ENCODE measurements at places on chromosomes 2 and 18.

DNA sequence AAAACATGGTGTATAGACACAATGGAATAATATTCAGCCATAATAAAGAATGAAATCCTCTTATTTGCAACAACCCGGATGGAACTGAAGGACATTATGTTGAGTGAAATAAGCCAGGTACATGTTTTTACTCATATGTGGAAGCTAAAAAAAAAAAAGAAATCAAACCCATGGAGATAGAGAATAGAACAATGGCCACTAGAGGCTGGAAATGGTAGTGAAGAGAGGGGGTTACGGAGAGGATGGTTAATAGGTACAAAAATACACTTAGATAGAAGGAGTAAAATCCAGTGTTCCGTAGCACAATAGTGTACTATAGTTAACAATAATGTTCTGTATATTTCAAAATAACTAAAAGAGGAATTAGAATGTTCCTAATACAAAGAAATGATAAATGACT lies 12.8 kb upstream of the KIAA2012 start:
- H3K4me1 ChIP-seq = peaks cover 14% of the 10 kb centered on the region
- peaks cover 24% of the 10 kb centered on the region for H3K27me3 ChIP-seq
- no peaks in the 10 kb centered on the region for H3K36me3 ChIP-seq
- DNase-seq = no peak

GRCh38 chr2:102050854-102051391 lies 59.2 kb downstream of the IL1R2 start:
- H3K27ac ChIP-seq = peak overlapping the region; percentile 82
- peaks cover 62% of the 10 kb centered on the region for H3K4me1 ChIP-seq
- H3K36me3 ChIP-seq = no peaks in the 10 kb centered on the region
- H3K4me3 ChIP-seq = no peak overlapping the region
- DNase-seq = peak; percentile 89

DNA sequence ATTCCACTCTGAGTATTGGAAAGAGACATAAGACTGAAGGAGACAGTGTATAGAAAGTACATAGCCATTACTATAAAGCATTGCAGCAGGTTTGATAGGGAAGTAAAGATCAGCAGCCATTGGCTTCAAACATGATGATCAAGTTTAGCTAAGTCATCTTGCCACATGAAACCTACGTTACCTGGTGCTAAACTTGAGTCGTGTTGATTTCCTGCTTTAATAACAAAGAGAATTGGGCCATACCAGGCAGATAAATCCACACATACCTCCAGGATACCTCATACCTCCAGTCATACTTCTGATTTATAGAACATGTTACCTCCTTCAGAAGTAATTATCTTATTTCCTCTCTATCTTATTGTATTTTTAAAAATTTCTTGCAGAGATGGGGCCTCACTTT lies 10.3 kb upstream of the KYNU start:
- H3K36me3 ChIP-seq = no peaks in the 10 kb centered on the region
- H3K27ac ChIP-seq = no peak overlapping the region
- no peaks in the 10 kb centered on the region for H3K4me1 ChIP-seq
- no peak overlapping the region for H3K4me3 ChIP-seq
- no peak for DNase-seq

GRCh38 chr2:20930928-20931327 lies 108.0 kb upstream of the LDAH start:
- no peak for DNase-seq
- H3K36me3 ChIP-seq = no peaks in the 10 kb centered on the region
- H3K4me1 ChIP-seq = no peaks in the 10 kb centered on the region

- no peak overlapping the region for H3K27ac ChIP-seq
- DNase-seq = no peak
- no peaks in the 10 kb centered on the region for H3K4me1 ChIP-seq
- no peaks in the 10 kb centered on the region for H3K36me3 ChIP-seq
These were observed 29.5 kb downstream of the TPRKB start for GRCh38 chr2:73707636-73708035.

- no peaks in the 10 kb centered on the region for H3K4me1 ChIP-seq
- no peak overlapping the region for H3K4me3 ChIP-seq
- no peak overlapping the region for H3K27ac ChIP-seq
- H3K36me3 ChIP-seq = no peaks in the 10 kb centered on the region
- H3K27me3 ChIP-seq = no peaks in the 10 kb centered on the region
These were observed 188.4 kb downstream of the SEPTIN10 start for GRCh38 chr2:109425411-109425810.

- H3K36me3 ChIP-seq = no peaks in the 10 kb centered on the region
- no peak overlapping the region for H3K27ac ChIP-seq
- no peaks in the 10 kb centered on the region for H3K27me3 ChIP-seq
- H3K4me1 ChIP-seq = peaks cover 50% of the 10 kb centered on the region
These were observed 60.0 kb upstream of the DTNA start for GRCh38 chr18:34650121-34650545.

- H3K27ac ChIP-seq = no peak overlapping the region
- H3K4me1 ChIP-seq = no peaks in the 10 kb centered on the region
- DNase-seq = no peak
- no peak overlapping the region for H3K4me3 ChIP-seq
- no peaks in the 10 kb centered on the region for H3K27me3 ChIP-seq
- H3K36me3 ChIP-seq = no peaks in the 10 kb centered on the region
These were observed 58.4 kb upstream of the CDCA7 start for GRCh38 chr2:173296235-173296634.

- H3K4me3 ChIP-seq = no peak overlapping the region
- peak overlapping the region; percentile 73 for H3K27ac ChIP-seq
- H3K27me3 ChIP-seq = no peaks in the 10 kb centered on the region
- DNase-seq = peak; percentile 59
- H3K36me3 ChIP-seq = no peaks in the 10 kb centered on the region
- peaks cover 9% of the 10 kb centered on the region for H3K4me1 ChIP-seq
These were observed 169.2 kb downstream of the KLHL29 start for GRCh38 chr2:23554054-23554697.

DNA sequence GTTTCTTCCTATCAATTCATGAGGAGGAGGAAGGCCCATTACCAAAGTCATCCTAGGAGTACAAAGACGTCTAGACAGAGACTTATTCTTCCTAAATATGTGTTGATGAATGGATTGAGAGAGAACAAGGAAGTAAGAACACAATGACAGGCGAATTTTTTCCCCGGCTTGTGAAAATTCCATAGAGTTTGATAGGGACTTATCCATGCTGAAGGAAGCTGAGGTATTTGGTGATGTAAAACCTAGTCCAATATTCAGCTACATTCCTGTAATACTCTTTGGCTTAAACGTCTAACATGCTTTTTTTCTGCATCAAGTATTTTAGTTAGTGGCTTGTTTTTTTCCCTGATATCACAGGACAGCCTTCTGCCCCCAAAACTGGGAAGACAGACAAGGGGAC lies 121.9 kb upstream of the MYT1L start:
- no peak overlapping the region for H3K4me3 ChIP-seq
- peaks cover 25% of the 10 kb centered on the region for H3K27me3 ChIP-seq
- no peaks in the 10 kb centered on the region for H3K4me1 ChIP-seq

DNA sequence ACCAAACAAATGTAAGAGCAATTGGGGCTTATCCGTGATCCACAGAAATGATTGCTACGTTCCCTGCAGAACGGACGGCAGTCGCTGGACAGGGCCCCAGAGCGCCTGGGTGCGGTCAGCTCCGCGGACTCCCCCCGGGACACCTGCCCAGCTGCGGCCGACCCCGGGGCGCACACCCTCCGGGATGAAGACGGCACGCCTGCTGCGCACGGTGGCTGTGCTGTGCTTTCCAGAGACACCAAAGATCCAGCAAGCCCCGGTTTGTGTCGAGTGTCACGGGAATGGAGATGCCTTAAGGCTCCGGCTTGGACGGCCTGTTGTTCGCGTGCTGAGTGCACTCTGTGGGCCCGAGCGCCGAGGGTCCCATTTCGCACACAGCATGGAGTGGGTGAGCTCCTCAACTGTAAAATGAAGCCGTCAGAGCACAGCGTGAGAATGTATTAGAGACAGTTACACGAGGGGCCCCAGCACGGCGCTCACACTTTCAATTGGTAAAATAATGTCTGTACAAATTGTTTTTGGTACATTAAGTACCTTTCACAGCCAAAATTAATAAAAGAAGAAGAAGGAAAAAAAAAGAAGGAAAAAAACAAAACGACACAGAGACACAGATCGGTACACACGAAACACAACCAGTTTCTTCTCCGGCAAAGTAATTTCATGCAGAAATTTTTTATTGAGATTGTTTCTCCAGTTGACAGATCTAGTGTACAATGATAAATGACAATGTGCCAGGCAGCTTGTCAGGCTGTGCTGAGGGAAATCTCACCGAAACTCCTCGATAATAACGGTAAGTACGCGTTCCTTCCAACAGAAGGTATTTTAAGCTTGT lies 615.8 kb upstream of the SALL3 start:
- no peak for DNase-seq
- peaks cover 4% of the 10 kb centered on the region for H3K27me3 ChIP-seq
- no peaks in the 10 kb centered on the region for H3K36me3 ChIP-seq
- H3K27ac ChIP-seq = no peak overlapping the region
- no peak overlapping the region for H3K4me3 ChIP-seq
- no peaks in the 10 kb centered on the region for H3K4me1 ChIP-seq

- no peak overlapping the region for H3K4me3 ChIP-seq
- H3K27me3 ChIP-seq = peaks cover 11% of the 10 kb centered on the region
- H3K27ac ChIP-seq = no peak overlapping the region
- no peaks in the 10 kb centered on the region for H3K4me1 ChIP-seq
These were observed 22.6 kb upstream of the SCYGR2 start for GRCh38 chr2:227576110-227576509.

- peaks cover 30% of the 10 kb centered on the region for H3K36me3 ChIP-seq
- DNase-seq = no peak
- peaks cover 5% of the 10 kb centered on the region for H3K4me1 ChIP-seq
- H3K4me3 ChIP-seq = no peak overlapping the region
- H3K27ac ChIP-seq = no peak overlapping the region
These were observed 7.2 kb upstream of the SFXN5 start for GRCh38 chr2:73078457-73079411.

- H3K27me3 ChIP-seq = peaks cover 49% of the 10 kb centered on the region
- peaks cover 15% of the 10 kb centered on the region for H3K4me1 ChIP-seq
- H3K36me3 ChIP-seq = no peaks in the 10 kb centered on the region
- DNase-seq = no peak
- H3K27ac ChIP-seq = no peak overlapping the region
These were observed 8.5 kb downstream of the PROC start for GRCh38 chr2:127426501-127427354.

DNA sequence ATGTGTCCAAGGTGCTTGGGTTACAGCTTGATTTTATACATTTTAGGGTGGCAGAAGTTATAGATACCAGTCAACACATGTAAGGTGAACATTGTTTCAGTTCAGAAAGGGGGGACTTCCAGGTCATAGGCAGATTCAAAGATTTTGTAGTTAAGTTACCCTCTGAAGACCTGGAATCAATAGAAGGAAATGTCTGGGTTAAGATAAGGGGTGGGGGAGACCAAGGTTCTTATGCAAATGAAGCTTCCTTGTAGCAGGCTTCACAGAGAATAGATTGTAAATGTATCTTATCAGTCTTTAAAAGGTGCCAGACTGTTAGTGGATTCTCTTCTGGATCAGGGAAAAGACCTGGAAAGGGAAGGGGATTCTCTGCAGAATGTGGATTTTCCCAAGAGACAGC lies 42.4 kb downstream of the BMPR2 start:
- H3K27me3 ChIP-seq = no peaks in the 10 kb centered on the region
- no peak overlapping the region for H3K4me3 ChIP-seq
- no peak for DNase-seq
- no peak overlapping the region for H3K27ac ChIP-seq
- H3K36me3 ChIP-seq = no peaks in the 10 kb centered on the region

DNA sequence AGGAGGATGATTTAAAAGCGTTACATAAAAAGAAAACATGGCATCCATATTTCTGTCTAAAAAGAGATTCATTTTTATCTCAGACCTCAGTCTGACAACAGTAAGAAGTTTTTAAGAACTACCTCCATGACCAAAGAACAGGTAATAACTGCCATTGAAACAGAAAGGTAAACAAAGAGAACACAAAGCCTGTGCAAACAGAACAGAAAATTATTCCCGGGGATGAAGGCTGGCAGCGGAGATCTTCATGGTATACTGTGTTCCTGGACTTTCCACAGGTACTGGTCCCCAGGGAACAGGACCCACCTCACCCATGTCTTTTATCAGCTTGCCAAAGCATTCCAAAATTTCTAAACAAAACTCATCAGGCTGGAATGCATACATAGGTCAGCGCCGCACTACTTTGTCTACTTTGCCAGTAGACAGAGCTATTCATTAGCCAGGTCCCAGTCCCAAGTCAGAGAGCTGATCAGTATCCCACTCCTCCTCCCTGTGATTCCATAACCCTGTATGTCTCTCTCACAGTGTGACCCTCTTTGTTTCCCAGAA lies 277.3 kb downstream of the MBD2 start:
- no peaks in the 10 kb centered on the region for H3K27me3 ChIP-seq
- H3K4me3 ChIP-seq = no peak overlapping the region
- no peak overlapping the region for H3K27ac ChIP-seq
- H3K4me1 ChIP-seq = peaks cover 6% of the 10 kb centered on the region

DNA sequence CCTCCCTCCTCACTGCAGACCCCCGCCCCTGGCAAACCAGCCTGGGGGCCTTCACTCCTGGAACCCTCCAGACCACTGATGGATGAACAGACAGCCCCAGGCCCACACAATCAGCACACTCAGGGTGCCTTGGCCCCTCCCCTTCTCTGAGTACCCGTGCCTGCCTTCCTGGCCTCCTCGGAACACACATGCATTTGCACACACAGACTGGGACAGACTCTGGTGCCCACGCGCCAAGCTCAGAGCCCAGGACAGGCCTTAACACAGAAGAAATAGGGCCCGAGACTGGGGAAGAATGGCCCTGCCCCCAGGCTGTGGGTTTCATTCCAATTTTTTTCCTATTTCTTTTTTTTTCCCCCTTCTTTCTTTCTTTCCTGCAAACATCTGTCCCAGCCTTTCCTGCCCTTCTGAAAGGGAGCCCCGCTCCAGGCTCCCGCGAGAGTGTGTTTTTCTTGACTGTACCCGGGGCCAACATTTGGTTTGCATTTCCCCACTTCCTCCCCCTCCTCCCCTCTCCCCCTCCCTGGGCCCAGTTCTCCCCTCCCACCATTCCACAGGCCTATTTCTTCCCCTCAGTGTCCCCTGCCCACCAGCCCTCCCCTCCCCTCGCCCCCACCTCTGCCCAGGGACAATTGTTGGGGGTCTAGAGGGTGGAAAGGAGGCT lies 618 bp upstream of the TNS1 start:
- peak overlapping the region; percentile 58 for H3K4me3 ChIP-seq
- no peaks in the 10 kb centered on the region for H3K36me3 ChIP-seq
- no peaks in the 10 kb centered on the region for H3K27me3 ChIP-seq
- DNase-seq = peak; percentile 62
- H3K4me1 ChIP-seq = peaks cover 49% of the 10 kb centered on the region
- H3K27ac ChIP-seq = peak overlapping the region; percentile 85

- peak overlapping the region; percentile 69 for H3K27ac ChIP-seq
- H3K36me3 ChIP-seq = no peaks in the 10 kb centered on the region
- H3K27me3 ChIP-seq = no peaks in the 10 kb centered on the region
- H3K4me3 ChIP-seq = no peak overlapping the region
These were observed 144.9 kb downstream of the AGAP1 start for GRCh38 chr2:235638541-235639427.
